ENCODE measurements at places on chromosomes 6 and 20.
A peak's percentile ranks its signal among the peaks of the same experiment; 100 is the strongest.

- H3K4me3 ChIP-seq = no peak overlapping the region
- H3K36me3 ChIP-seq = no peaks in the 10 kb centered on the region
- no peaks in the 10 kb centered on the region for H3K27me3 ChIP-seq
- peak overlapping the region; percentile 54 for H3K27ac ChIP-seq
- peaks cover 14% of the 10 kb centered on the region for H3K4me1 ChIP-seq
Measured at GRCh38 chr6:155327326-155328073, 13.2 kb upstream of the TFB1M start.

DNA sequence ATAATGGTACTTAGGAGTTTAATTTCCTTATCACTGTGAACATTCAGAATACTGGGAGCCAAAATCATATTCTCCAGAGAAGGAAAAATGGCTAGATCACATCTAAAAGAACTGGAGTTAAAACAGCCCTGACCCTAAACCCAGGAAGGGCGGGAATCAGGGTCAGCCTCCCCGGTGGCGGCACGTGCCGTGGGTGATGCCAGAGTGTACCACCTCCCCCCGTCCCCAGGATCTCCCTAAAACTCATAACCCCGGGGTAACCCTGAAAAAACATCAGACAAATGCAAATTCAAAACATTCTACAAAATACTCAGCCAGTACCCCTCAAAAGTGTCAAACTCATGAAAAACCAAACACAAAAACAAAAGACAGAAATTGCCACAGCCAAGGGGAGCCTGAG, 148.3 kb downstream of the DLL1 start:
- H3K27me3 ChIP-seq = no peaks in the 10 kb centered on the region
- no peak overlapping the region for H3K4me3 ChIP-seq
- no peak for DNase-seq
- H3K27ac ChIP-seq = no peak overlapping the region
- no peaks in the 10 kb centered on the region for H3K36me3 ChIP-seq

GRCh38 chr6:27556406-27556805, 83.5 kb upstream of the ZNF184 start:
- H3K27me3 ChIP-seq = peaks cover 100% of the 10 kb centered on the region
- H3K4me1 ChIP-seq = peaks cover 10% of the 10 kb centered on the region
- DNase-seq = no peak
- H3K4me3 ChIP-seq = no peak overlapping the region
- no peaks in the 10 kb centered on the region for H3K36me3 ChIP-seq

DNA sequence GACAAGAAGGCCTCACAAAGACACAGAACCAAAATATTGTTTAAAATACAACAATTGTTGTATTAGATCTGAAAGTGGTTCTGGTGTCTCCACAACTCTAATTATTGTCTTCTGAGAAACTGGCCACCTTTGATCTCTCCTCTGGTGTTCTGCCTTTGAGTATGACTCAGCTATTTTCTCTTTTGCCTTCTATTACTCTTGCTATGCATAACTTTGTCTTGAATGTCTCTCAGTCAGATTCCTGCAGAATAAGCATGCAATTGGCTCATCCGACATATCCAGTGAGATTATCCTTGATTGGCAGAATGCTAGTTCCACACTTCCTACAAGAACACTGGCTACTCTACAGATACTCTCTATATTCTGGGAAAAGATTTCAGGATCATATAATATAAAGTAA, 14.3 kb upstream of the EPM2A start:
- no peak overlapping the region for H3K27ac ChIP-seq
- no peaks in the 10 kb centered on the region for H3K36me3 ChIP-seq
- no peak overlapping the region for H3K4me3 ChIP-seq

- H3K36me3 ChIP-seq = no peaks in the 10 kb centered on the region
- no peak for DNase-seq
- no peak overlapping the region for H3K4me3 ChIP-seq
- H3K27ac ChIP-seq = no peak overlapping the region
- no peaks in the 10 kb centered on the region for H3K27me3 ChIP-seq
- H3K4me1 ChIP-seq = peaks cover 8% of the 10 kb centered on the region
Measured at GRCh38 chr6:3421791-3422434, 34.9 kb downstream of the SLC22A23 start.

- no peaks in the 10 kb centered on the region for H3K4me1 ChIP-seq
- no peaks in the 10 kb centered on the region for H3K36me3 ChIP-seq
Measured at GRCh38 chr6:105746509-105746908, 339.6 kb upstream of the PRDM1 start.

- H3K27ac ChIP-seq = no peak overlapping the region
- no peaks in the 10 kb centered on the region for H3K4me1 ChIP-seq
- DNase-seq = no peak
- H3K36me3 ChIP-seq = no peaks in the 10 kb centered on the region
Measured at GRCh38 chr6:45704056-45704800, 311.4 kb downstream of the CLIC5 start.

- H3K4me3 ChIP-seq = no peak overlapping the region
- peaks cover 21% of the 10 kb centered on the region for H3K4me1 ChIP-seq
- no peak overlapping the region for H3K27ac ChIP-seq
- no peaks in the 10 kb centered on the region for H3K27me3 ChIP-seq
Measured at GRCh38 chr20:54346276-54346675, 129.1 kb upstream of the DOK5 start.

GRCh38 chr6:71245265-71246049, 43.2 kb upstream of the OGFRL1 start:
- no peaks in the 10 kb centered on the region for H3K27me3 ChIP-seq
- no peak for DNase-seq
- H3K36me3 ChIP-seq = no peaks in the 10 kb centered on the region
- no peak overlapping the region for H3K4me3 ChIP-seq
- H3K4me1 ChIP-seq = no peaks in the 10 kb centered on the region

GRCh38 chr6:36368921-36369865, 18.3 kb downstream of the ETV7 start:
- DNase-seq = no peak
- no peaks in the 10 kb centered on the region for H3K27me3 ChIP-seq
- H3K4me1 ChIP-seq = no peaks in the 10 kb centered on the region

- peaks cover 30% of the 10 kb centered on the region for H3K36me3 ChIP-seq
- peaks cover 31% of the 10 kb centered on the region for H3K4me1 ChIP-seq
- no peak overlapping the region for H3K4me3 ChIP-seq
- no peak for DNase-seq
- H3K27me3 ChIP-seq = no peaks in the 10 kb centered on the region
Measured at GRCh38 chr6:15487262-15487661, 175.6 kb downstream of the DTNBP1 start.

DNA sequence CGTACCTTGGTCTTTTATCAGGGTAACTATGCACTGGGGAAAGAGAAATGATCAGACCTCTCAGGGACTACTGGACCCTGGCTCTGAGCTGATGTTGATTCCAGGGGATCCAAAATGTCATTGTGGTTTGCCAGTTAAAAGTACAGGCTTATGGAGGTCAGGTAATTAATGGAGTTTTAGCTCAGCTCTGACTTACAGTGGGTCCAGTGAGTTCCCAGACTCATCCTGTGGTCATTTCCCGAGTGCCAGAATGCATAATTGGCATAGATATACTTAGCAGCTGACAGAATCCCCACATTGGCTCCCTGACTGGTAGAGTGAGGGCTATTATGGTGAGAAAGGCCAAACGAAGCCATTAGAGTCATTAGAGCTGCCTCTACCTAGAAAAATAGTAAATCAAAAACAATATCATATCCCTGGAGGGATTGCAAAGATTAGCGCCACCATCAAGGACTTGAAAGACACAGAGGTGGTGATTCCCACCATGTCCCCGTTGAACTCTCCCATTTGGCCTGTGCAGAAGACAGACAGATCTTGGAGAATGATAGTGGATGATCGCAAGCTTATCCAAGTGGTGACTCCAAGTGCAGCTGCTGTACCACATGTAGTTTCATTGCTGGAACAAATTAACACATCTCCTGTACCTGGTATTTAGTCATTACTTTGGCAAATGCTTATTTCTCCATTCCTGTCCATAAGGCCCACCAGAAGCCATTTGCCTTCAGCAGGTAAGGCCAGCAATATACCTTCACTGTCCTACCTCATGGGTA, 152.4 kb downstream of the THBS2 start:
- no peaks in the 10 kb centered on the region for H3K4me1 ChIP-seq
- DNase-seq = no peak
- H3K27me3 ChIP-seq = no peaks in the 10 kb centered on the region

DNA sequence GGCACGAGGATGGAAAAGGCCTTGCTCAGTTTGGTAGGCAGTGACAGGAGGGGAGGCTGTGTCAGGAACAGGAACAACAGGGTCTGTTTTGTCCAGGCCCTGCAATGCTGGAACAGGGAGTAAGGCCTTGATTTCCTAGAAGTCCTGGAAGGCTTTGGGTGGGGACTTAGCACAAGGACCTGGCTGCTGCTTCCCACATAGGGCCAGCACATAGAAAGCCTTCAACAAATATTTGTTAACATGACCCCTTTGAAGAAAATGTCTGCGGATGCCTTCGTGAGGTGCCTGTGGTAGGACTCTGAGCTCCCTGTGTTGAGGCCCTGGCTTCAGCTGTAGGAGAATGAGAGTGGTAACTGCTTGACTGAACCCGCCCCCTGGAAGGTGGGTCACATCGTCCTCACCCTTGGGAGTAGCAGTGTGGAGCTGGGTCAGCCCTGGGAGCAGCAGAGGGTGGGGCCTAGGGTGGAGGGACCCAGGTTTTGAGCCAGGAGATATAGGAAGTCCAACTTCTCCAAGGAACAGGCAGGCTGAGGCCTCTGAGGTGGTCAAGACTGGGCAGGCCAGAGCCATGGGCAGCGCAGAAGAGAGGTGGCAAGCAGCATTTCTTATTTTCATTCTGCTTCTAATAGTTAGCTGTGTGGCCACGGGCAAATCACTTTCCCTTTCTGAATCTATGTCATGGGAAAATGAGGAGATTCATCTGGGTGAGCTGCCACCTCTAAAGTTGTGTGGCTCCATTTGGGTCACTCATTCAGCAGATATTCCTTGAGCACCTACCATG, 50.0 kb downstream of the CNBD2 start:
- no peak overlapping the region for H3K4me3 ChIP-seq
- H3K27ac ChIP-seq = no peak overlapping the region
- H3K27me3 ChIP-seq = no peaks in the 10 kb centered on the region
- H3K4me1 ChIP-seq = peaks cover 15% of the 10 kb centered on the region

DNA sequence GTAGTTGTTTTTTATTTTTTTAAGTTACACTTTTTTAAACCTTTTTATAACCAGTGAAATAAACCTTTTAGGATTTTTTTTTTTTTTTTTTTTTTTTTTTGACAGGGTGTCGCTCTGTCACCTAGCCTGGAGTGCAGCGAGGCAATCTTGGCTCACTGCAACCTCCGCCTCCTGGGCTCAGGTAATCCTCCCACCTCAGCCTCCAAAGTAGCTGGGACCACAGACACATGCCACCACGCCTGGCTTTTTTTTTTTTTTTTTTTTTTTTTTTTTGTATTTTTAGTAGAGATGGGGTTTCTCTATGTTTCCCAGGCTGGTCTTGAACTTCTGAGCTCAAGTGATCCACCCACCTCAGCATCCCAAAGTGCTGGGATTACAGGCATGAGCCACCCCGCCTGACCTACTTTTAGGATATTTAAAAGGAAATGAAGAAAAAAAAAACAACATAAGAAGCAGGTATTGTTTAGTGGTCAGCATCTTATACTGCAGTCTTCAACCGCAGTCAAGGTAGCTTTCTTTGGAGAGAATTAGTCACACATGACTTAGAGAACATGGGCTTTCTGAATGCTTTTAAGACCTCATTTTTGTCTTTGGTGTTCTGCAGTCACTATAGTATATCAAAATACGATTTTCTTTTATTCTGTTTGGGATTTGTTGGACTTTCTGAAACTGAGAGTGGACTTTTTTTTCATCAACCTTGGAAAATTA, 1.6 kb downstream of the POLR1H start:
- H3K27ac ChIP-seq = peak overlapping the region; percentile 95
- H3K27me3 ChIP-seq = no peaks in the 10 kb centered on the region
- DNase-seq = no peak
- peaks cover 43% of the 10 kb centered on the region for H3K4me1 ChIP-seq
- H3K36me3 ChIP-seq = peaks cover 15% of the 10 kb centered on the region
- peak overlapping the region; percentile 83 for H3K4me3 ChIP-seq

GRCh38 chr6:24242924-24243323, 114.9 kb downstream of the DCDC2 start:
- no peaks in the 10 kb centered on the region for H3K4me1 ChIP-seq
- H3K4me3 ChIP-seq = no peak overlapping the region
- no peaks in the 10 kb centered on the region for H3K27me3 ChIP-seq
- no peak overlapping the region for H3K27ac ChIP-seq
- H3K36me3 ChIP-seq = no peaks in the 10 kb centered on the region

DNA sequence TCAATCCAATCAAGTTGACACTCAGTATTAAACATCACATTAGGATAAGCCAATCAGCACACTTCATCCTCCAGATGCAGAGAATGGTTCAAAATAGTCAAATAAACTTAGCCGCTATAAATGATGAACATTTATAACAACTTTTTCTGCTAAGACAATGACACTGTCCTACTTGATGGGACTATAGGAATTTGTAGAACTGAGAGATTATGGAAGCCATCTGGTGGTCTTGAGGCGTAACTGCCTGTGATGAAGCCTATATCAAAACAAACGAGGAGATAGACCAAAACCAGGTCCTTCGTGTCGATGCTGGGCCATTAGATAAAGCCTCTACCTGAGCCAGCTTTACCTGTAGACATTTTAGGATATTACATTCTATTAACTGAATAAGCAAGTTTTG, 631.1 kb downstream of the COL12A1 start:
- no peak for DNase-seq
- no peak overlapping the region for H3K27ac ChIP-seq
- H3K27me3 ChIP-seq = no peaks in the 10 kb centered on the region
- no peaks in the 10 kb centered on the region for H3K4me1 ChIP-seq
- H3K4me3 ChIP-seq = no peak overlapping the region

- no peaks in the 10 kb centered on the region for H3K27me3 ChIP-seq
- no peak overlapping the region for H3K4me3 ChIP-seq
- no peaks in the 10 kb centered on the region for H3K4me1 ChIP-seq
- no peak overlapping the region for H3K27ac ChIP-seq
Measured at GRCh38 chr6:160330619-160331018, 17.6 kb upstream of the SLC22A3 start.

DNA sequence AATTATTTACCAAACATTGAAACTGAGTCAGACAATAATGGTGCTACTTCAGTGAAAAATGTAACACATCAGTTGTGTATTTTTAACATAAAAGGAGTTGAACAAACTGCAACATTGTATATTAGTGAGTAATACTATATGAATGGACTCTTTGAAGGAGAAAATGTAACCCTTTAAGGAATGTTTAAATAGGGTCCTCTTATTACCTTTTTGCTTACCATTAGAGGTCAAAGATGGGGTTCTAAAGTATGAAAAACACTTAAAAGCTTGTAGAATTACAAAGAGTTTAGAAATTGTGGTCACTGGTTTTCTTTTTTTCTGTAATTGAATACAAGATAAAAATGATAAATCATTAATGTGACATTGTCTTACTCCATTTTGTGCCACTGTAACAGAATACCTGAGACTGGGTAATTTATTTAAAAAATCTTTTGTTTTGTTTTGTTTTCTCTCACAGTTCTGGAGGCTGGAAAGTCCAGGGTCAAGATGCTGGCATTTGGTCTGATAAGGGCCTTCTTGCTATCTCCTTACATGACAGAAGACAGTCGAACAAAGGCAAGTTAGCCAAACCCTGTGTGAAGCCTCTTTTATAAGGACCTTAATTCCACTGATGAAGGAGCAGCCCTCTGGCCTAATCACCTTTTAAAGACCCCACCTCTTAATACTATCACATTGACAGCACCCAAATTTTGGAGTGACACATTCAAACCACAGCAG, 43.2 kb downstream of the SESN1 start:
- no peak overlapping the region for H3K4me3 ChIP-seq
- no peaks in the 10 kb centered on the region for H3K36me3 ChIP-seq
- no peak overlapping the region for H3K27ac ChIP-seq
- DNase-seq = no peak
- no peaks in the 10 kb centered on the region for H3K4me1 ChIP-seq
